Dermis blood vessel endothelial cell (primary cell): ENCODE measurements at places on chromosomes 4 and X. TPM values are rescaled to one million over a fixed set of nuclear protein-coding genes. Genes with fewer than 3 reads are reported as not detected.

The EVC gene
- 14.1 and 20.4 TPM in 2 replicates for total RNA-seq

The PROM1 gene
- 0.14 and 1.0 TPM in 2 replicates for total RNA-seq

The PFKFB1 gene
- total RNA-seq: 0.05 TPM in 1 of 2 replicates, not detected in the other

The RAB9A gene
- total RNA-seq: 24.2 and 30.8 TPM in 2 replicates
